PC-9 (cell line): ENCODE measurements at places on chromosomes 6 and 20.

- DNase-seq: no peak
Measured at GRCh38 chr6:760982-761955, 68.3 kb upstream of the EXOC2 start.

DNA sequence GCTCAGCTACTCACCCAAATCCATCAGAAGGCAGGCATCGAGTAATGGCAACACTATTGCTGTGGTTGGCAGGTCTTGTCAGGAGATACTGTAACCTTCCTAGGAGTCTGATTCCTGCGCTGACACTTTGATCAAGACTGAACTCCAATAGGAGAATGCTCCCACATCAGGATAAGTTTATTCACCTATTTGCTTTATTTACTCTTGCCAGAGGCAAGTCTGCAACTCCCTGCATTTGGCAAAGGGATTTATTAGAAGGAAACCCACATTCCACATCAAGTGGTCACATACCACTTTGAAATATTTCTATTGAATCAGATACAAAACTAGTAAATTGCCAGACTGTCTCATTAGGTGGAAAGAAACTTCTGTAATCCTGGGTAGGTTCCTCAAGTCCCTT, 43.5 kb downstream of the ZFAND3 start:
- peak; percentile 92 for DNase-seq

GRCh38 chr20:58864346-58864745, 11.8 kb downstream of the GNAS start:
- no peak for DNase-seq

- DNase-seq: peak; percentile 0
Measured at GRCh38 chr20:6940048-6940447, 172.6 kb downstream of the BMP2 start.

DNA sequence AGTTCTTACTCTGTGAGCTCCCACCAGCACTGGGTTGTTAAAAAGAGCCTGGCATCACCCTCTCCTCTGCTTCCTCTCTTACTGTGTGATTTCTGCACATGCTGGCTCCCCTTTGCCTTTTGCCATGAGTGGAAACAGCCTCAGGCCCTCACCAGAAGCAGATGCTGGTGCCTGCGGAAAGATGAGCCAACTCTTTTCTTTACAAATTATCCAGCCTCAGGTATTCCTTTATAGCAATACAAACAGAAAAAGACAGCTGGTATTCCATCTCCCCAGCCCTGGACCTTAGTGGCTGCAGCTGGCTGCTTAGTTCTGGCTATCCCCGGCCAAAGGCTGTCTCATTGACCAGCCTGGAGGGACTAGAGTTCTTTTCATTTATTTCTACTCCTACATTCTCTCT, 129.1 kb downstream of the IMPG1 start:
- no peak for DNase-seq

DNA sequence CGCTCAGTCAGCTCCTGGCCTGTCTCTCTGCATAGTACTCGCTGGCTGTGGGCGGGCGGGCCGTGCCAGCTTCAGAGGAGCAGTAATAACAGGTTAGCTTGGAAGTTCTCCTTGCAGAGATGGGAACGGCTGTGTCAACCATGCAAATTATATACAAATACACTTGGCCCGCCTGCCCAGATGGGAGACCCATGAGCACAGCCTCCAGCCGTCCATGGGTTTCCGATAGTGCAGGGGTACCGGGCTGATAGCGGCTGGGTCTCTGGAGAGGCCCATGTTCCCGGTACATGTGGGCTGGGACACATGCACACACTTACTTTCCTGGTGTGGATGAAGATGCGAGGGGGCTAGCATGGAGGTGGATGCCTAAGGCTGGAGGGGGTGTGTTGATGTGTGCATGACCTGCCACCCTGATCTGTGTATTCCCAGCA, 12.8 kb upstream of the ZNF831 start:
- no peak for DNase-seq

DNA sequence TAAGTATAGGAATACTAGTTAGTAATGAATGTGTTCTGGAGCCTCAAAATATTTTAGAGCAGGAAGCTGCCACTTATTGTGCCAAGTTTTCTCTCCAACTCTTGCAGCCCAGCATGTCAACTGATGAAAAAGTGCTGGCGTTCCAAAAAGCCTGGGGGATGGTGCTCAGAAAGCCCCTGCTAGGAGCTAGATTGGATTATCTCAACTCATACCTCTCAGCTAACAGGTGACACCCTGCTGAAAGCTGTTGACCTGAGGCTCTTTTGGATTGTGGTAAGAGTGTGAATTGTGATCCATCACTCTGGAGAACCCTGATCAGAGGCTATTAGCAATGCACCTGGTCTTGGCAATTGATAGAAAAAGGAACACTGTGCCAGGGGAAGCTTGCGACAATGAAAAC, 580.4 kb downstream of the EYS start:
- DNase-seq: no peak

GRCh38 chr6:116859264-116859663, 17.8 kb upstream of the RFX6 start:
- no peak for DNase-seq

GRCh38 chr6:168050881-168051586, 28.0 kb downstream of the FRMD1 start:
- no peak for DNase-seq

- no peak for DNase-seq
Measured at GRCh38 chr6:89118931-89119330, 1.1 kb upstream of the SRSF12 start.

DNA sequence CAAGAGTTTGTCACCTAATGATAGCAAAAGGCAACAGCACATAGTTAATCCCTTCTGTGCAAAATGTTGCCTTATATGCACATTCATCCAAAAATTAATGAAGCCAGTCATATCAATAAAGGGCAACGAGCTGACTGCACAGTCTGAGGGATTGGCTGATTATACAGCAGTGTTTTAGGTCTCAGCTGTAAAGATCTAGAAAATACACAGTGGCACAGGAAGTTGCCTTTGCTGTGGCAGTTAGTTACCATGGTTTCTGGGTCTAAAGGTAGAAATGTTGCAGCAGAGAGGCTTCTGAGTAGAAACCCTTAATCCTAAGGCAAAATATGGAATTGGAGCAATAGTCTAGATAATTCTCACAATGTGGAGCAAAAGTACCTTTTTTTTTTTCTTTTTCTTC, 89.7 kb downstream of the SMPDL3A start:
- DNase-seq: no peak

DNA sequence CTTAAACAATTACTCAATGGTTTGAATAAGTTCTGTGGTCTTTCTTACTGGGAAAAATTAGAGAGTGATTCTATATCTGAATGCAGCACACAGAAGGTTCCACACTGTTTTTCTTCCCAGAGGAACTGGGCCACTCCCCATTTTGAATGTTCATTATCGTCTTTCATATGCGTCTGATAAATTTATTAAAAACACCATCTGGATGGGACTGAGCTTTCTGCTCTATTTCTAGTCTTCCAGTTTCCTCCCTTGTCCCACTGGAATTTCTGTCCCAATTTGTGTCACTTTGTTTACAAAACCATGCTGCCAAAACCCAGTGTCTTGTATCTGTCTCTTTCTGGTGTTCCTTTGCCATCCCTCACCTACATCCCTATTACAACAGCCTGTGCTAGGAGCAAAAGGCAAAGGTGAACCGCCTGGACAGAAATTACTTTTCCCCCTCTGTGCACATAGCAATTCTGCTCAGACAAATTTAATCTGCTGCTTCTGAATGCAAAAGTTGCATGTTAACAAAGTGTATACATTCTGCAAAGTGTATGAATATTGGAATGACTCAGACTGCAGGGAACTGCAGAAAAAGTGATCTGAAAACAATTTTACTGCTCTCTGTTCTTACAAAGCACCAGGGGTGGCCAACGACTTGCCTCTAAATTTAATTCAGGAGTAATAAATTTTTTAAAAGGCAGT, 333.6 kb downstream of the BTBD9 start:
- no peak for DNase-seq

DNA sequence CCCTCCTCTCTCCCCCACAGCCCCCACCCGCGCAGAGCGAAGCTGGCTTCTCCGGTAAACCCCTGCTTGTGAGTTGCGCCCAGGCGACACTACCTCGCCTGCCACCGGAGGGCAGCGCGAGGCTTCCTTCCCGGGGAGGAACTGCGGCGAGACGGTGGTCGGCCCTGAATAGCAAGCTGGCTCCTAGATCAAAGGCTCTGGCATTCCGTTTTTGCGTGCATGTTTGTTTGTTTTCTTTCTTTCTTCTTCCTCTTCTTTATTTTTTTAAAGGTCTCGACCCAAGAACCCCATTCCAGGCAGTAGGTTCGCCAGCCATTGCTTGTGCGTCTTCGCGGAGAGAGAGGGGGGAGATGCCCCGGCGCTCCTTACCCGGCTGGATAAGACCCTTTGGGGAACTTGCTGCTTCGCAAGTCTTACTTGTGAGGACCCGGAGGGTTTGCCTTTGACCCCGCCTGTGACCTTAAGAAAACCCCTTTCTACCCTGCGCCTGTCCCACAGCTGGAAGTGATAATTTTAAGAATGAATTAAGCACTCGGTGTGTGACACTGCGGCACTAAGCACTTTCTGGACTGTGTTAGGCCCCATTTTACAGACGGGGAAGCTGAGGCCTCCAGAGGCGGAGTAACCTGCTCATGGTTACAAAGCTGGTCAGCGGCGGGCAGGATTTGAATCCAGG, 92.7 kb upstream of the SIRPA start:
- no peak for DNase-seq
